Sciatic nerve (tissue), 2 donors: ENCODE measurements at places on chromosomes 5 and 9.

GRCh38 chr5:103451261-103451660 is 111.3 kb downstream of the NUDT12 start:
- DNase-seq, result no peak

- DNase-seq, result no peak
These were observed 32.5 kb downstream of the GLT6D1 start for GRCh38 chr9:135606885-135607259.

GRCh38 chr5:115330830-115331229 is 34.4 kb upstream of the CCDC112 start:
- DNase-seq, result no peak

DNA sequence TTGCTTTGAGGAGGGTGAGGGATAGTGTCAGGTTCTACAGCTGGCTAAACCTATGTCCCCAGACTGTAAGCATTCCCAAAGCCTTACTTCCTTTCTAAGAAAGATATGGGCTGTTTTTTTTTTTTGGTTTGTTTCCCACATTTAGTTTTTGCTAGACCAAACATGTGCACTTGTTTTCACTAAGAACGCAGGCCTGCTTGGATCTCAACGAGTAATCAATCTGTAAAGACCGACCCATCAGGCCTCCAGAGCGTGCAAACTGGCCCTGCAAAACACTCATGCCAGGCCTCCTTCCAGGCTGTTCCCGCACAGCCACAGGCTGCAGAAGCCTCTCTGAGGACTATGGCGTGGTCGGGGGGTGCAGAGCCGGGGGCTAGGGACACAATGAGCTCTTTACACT is 304.8 kb upstream of the PANK3 start:
- DNase-seq, result no peak

- DNase-seq, result no peak
These were observed 166.4 kb upstream of the OTULINL start for GRCh38 chr5:14415024-14415697.

DNA sequence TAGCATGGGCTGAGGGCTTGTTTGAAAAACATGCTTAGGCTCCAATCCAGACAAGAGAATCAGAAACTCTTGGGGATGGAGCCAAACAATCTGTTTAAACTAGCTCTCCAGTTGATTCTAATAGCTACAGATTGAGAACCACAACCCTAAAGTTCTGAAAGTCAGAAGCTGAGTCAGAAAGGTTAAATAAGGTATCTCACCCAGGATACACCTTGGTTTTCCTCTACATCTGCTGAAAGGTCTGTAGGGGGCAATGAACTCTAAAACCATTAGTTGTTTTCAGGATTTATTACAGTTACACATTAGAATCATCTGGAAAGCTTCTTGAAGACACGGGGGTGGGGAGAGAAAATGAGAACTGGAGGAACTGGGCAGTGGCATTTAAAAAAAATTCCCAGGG is 5.7 kb downstream of the GFM2 start:
- DNase-seq, result no peak

- DNase-seq, result no peak
These were observed 93.4 kb downstream of the PIP5K1B start for GRCh38 chr9:68798423-68798822.

- DNase-seq, result no peak
These were observed 221.0 kb downstream of the ADCY2 start for GRCh38 chr5:7616897-7617296.

DNA sequence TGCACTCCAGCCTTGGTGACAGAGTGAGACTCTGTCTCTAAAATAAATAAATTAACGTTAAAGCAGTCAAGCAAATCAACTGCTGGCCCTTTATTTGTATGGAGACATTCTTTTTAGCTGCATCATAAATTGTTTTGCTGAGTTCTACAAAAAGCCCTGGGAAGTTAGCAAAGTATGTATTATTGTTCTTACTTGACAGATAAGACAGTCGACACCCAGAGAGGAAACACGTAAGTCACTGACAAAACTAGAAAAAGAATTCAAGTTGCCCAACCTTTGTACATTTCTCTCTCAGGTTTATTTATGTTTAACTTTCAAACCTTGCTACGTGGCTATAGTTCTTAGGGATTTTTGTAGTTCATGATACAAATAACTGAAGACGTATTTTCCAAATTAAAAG is 40.4 kb upstream of the MACIR start:
- no peak for DNase-seq

GRCh38 chr9:105672711-105673234 is 10.5 kb downstream of the TAL2 start:
- no peak for DNase-seq

GRCh38 chr5:26487553-26487952 is 550.8 kb downstream of the CDH9 start:
- DNase-seq, result no peak

- DNase-seq, result no peak
These were observed 93.3 kb upstream of the ZNF366 start for GRCh38 chr5:72600391-72600981.

DNA sequence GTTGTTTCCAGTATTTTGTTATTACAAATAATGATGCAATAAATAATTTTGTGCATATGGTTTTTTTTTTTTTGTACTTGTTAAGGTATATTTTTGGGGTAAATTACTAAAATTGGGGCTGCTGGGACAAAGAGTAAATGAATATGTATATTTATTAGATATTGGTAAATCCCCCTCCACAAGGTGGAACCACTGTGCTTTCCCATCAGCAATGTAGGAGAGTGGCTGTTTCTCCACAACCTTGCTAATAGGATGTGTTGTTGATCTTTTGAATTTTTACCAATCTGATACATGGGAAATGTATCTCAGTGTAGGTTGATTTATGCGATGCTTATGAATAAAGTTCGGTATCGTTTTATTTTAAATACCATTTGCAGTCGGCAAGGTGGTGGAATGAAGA is 118.1 kb downstream of the TRPM3 start:
- no peak for DNase-seq

GRCh38 chr9:91522481-91522880 is 98.8 kb upstream of the NFIL3 start:
- DNase-seq, result no peak

DNA sequence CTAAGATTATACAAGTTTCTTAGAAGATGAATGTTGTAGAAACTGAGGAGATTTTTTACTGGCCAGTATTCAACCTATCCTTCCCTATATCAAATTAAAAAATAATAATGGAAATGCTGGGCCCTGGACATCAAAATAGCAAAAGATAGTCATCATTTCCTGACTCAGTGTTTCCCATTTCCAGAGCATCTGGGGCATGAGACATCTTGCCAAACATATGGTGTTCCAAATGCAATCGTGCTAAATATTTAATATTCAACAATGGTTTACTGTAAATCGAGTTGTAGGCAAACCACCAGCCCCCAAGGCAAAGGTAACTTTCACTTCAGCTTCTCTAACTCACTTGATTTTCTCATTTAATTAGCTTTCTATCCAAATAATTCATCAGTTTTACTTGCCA is 152.9 kb downstream of the FRMD3 start:
- DNase-seq, result no peak

DNA sequence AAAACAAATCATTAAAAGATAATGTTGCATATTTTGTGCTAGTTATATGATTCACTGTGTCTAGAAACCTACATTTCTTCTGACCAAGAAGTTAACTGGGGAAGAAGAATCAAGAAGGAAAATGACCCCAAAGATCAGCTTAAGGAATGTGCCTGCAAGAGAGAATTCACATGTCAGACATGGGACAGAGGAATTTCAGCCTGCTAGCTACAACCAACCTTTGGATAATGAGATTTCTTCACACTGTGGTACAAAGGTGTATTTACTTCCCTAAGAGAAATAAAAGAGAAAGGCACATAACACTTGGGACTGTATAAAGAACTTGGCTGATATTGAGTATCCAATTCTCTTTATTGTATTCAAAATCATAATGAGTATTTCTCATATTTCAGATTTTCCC is 39.6 kb upstream of the ELL2 start:
- DNase-seq, result no peak

DNA sequence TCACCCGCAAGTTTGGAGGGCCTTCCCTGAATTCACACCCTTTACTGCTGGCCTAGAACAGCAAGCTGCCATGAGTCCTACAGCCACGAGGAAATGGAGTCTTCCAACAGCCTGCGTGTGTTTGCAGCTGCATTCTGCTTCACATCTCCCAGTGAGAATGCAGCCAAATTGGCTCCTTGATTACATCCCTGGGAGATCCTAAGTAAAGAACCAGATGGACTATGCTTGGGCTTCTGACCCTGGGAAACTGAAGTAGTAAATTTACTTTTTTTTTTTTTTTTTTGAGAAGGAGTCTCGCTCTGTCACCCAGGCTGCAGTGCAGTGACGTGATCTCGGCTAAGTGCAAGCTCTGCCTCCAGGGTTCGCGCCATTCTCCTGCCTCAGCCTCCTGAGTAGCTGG is 617.0 kb upstream of the CDH18 start:
- DNase-seq, result no peak

DNA sequence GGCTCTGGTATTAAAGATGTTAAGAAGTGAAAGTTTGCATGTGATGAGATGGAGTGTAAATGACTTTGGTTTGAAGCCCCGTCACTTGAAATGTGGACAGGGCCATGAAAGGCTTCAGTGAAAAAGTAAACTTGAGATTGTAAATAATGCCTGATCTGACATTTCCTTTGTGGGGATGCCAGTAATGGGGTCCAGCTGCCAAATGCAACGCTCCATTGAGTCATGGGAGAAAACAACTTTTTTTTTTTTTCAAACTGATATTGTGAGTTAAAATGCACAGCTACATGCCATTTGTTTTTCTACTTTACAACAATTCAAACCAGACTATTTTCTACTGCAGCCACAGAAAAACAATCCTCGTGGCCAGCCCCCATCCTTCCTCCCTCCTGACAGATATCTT is 327.0 kb upstream of the TNC start:
- no peak for DNase-seq

DNA sequence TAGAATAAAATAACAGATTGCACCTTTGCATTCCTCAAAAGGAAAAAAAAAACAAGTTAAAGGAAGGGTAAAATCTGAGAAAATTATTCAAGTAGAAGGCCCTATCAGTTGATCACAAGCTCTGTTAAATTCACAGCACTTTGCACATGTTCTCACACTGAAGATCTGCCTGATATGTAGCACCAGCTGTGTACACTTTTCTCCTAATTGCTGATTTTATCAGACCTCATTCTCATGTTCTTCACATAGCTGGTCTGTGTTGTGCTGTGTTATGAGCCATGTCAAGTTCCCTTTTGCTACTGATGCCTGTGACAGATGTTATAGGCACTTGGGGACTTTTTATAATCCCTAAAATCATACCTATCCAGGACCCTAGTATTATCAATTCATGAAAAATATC is 390.4 kb upstream of the PRR16 start:
- no peak for DNase-seq

DNA sequence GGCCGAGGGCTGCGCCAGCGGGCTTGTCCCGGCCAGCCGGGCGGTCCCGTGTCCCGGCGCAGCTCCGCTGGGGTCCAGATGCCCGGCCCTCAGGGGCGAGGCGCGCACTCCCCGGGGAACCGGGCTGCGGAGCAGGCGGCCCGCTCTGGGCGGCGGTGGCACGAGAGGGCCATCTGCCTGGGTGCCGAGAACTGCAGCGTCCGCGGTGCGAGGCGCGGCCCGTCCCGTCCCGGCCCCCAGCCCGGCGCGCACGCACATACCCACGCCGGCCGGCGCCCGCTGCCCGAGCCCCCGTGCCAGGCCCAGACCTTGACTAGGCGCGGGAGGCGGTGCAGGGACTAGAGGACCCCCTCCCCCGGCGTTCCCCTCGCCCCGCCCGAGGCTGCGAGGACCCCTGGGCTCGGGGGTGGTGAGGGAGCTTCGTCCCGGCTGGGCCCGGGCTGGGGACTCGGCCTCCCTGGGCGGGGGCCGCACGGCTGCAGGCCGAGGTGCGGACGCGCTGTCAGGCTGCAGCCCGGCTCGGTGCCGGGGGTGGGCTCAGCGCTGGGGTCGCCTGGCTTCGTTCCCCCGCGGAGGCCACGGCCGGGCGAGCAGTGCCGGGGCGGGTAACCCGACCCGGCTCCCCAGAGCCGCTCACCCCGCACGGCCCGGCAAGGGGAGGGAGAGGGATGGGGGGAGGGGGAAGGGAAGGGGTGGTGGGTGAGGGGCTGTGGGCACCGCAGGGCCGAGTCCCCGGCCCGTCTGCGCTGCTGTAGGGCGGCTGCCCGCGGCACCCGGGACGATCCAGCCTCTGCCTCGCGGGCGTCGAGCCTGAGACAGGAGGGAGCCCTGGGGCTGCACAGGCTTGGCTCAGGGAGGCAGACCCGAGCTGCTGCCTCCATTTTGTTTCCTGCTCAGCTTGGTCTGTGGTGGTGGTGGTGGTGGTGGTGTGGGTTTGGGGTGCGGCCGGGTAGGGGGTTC is 1.2 kb upstream of the NSD1 start:
- peak; percentile 67 for DNase-seq

GRCh38 chr5:162769019-162769418 is 668.4 kb upstream of the CCNG1 start:
- DNase-seq, result no peak

- DNase-seq, result no peak
These were observed 131.0 kb downstream of the NSG2 start for GRCh38 chr5:174176511-174176910.

DNA sequence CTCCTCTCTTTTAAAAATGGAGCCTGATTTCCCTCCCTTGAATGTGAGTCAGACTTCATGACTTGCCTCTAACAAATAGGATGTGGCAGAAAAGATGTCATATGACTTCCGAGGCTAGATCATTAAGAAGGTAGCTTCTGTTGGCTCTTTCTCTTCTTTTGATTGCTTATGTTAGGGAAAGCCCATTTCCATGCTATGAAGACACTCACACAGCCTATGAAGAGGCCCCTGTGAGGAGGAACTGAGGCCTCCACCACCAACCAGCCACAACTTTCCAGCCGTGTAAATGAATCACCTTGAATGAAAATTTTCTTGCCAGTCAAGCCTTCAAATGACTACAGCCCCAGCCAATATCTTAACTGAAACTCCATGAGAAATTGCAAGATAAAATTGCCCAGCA is 413.4 kb downstream of the TMEM38B start:
- no peak for DNase-seq

DNA sequence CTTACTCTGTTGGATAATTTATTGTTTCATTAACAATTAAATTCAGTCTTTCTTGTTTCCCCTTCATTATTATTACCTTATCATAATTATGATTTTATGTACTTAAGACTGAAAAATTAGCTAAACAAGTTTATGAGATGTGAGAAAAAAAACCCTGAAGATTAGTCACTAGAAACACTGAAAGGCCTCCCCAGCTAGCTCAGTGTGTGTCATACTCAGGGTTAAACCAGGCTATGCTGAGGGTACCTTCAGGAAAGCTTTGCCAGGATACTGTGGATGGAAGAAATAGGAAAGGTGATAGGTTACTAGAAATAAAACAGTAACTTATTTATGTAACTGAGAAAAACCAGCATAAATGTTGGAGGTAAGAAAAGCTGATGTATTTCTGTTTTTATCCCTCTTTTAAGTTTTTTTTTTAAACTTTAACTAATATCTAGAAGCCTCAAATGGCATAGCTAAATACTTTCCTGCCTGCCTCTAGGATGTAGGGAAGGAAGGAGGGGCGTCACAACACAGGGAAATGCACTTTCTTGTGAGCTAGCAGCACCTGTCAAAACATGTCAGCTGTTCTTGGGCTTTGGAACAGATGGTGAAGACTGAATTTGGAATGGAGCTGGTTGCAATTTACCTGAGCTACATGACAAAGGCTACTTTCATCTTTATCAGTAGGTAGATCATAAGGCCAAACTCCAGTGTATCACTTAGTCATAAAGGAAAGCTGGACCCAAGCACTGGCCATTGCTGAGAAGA is 24.2 kb downstream of the NMRK1 start:
- DNase-seq, result no peak

- DNase-seq, result no peak
These were observed 6.8 kb upstream of the SH3TC2 start for GRCh38 chr5:149069711-149070110.
